CD4-positive, CD25-positive, alpha-beta regulatory T cell (primary cell): ENCODE measurements at places on chromosomes 6 and 20.

- DNase-seq: no peak
Observed at GRCh38 chr6:118918329-118918725, 16.6 kb downstream of the MCM9 start.

- no peak for DNase-seq
Observed at GRCh38 chr6:145893586-145893985, 70.6 kb downstream of the SHPRH start.

GRCh38 chr20:45987108-45987780 is 15.2 kb upstream of the ZNF335 start:
- peak; percentile 70 for DNase-seq

GRCh38 chr20:52996658-52997057 is 24.5 kb downstream of the TSHZ2 start:
- no peak for DNase-seq

- no peak for DNase-seq
Observed at GRCh38 chr20:50916257-50916656, 15.0 kb downstream of the ADNP start.

DNA sequence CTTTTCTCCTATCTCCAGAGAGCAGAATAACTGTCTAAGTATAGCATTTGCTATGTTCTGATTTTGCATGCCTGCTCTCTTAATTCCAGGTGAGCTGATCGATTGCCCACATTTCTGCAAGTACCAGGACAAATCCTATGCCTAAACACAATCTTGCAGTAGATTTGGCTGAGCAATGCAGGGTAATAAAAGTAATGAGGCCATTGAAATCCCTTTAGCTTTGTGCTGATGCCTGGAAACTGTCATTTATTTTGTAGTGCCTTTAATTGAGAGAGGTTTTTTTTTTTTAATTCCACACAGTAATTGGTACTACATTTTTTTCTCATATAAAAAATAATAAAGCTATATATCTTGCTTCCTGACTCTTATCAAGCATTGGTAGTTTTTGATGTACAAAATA is 252.3 kb downstream of the NKAIN2 start:
- DNase-seq: no peak

DNA sequence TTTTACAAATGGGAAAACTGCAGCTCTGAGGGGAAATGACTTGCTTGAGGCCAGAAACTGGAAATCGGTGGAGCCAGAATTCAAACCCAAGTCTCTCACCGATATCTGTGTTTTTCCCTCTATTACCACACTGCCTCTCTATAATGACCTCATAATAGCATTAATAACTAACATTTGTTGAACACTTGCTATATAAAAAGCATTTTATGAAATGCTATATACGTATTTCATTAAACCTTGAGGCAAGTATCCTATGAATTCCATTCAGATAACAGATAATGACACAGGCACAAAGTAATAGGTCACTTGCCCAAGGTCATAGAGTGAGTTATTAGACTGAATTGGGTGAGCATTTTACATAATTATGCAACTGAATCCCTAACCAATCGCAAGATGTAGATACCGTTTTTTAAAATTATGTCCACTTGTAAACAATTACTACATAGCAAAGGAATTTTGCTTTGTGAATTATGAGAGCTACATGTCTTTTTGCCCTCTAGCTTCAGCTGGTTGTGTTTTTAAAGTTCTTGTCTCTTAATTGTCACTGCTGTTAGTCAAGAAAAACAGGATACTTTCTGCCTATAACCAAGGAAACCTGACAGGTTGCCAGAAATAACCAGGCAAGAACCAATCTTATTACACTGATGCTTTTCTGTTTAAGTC is 4.7 kb downstream of the DSN1 start:
- no peak for DNase-seq

DNA sequence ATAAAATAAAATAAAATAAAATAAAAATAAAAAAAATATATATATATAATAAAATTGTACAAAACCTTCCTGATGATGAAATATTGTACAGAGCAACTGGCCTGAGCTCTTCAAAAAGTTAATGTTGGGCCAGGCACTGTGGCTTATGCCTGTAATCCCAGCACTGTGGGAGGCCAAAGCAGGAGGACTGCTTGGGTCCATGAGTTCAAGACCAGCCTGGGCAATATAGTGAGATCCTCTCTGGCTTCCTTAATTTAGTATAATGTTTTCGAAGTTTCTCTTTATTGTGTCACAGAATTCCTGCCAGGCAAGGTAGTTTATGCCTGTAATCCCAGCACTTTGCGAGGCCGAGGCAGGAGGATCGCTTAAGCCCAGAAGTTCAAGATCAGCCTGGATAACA is 113.9 kb upstream of the SALL4 start:
- DNase-seq: no peak

DNA sequence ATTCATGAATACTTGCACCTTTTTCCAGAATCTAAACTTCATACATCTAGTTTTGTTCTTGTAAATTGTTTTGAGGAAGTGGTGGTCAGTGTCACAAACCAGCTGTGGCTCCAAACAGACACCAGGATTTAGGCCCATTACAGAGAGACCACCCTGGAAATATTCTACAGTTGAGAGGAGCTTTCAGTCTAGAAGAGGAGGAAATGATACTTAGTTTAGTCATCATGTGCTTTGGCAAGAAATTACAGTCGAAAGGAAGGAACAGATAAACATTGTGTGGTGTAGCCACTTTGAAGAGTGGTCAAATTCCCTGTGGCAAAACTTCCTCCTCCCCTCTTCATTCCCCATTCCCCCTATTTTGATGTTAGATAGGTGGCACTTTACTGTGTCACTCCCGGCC is 15.7 kb downstream of the DCBLD1 start:
- no peak for DNase-seq
